ENCODE measurements at places on chromosomes 12 and 14.

GRCh38 chr12:61654698-61655097 lies 605.5 kb upstream of the USP15 start:
- ATAC-seq = no peak

DNA sequence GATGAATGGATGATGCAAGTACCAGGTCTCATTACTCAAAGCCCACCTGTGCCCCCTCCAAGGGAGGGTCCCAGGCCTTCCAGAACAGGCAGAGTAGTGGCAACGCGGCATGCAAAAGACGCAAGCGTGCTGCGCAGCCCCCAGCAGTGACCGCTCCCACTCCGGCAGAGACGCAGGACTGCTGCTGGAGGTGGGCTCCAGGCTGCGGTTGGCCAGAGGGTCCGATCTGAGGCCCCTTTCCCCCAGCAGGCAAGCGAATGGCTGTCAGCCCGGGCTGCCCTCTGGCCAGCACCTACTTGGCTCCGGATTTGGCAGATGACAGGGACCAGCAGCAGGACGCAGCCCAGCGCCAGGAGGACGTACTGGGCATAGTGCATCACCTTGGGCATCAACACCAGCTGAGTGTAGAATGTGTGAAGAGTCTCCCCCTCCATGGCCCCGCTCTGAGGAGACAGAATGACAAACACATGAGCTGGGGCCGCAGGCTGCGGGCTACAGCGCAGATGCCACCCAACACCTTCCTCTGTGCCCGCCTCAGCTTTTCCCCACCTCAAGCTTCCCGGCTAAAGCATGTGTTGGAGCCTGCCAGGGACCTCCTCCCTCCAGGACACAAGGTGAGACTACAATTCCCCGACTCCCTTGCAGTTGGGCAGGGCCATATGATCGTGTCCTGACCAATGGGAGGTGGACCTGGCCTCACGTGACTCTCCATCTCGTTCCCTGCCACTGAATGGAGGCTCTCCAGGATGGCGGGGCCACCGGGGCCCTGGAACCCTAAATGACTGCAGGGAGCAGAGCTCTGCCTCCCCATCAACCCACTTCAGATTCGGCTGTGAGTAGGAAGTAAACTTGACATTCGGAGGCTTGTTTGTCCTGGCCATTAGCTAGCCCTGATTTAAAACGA lies 77.4 kb downstream of the SCARB1 start:
- ATAC-seq = no peak

- ATAC-seq = peak; percentile 49
Observed at GRCh38 chr14:72169521-72169920, 237.3 kb downstream of the RGS6 start.

DNA sequence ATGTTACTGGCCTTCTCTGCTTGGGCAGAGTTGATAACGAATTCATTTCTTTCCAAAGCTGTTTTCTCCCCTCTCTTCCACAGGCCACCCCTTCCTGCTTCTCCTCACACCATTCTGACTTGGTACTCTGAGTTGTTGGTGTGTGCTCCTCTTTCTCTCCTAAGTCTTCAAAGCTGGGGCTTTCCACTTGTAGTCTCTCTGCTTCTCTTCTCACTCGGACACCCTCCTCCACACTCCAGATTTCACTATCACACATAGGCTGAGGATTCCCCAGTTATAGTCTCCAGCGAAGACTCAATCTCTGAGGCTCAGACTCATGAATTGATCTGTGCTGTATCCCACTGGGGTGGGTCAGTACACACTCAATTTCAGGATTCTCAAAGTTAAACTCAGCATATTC lies 201.0 kb downstream of the SSPN start:
- peak; percentile 66 for ATAC-seq

GRCh38 chr12:25264114-25264513 lies 13.4 kb upstream of the KRAS start:
- ATAC-seq = no peak

GRCh38 chr12:44875417-44875953 lies 630 bp downstream of the NELL2 start:
- ATAC-seq = peak; percentile 27

DNA sequence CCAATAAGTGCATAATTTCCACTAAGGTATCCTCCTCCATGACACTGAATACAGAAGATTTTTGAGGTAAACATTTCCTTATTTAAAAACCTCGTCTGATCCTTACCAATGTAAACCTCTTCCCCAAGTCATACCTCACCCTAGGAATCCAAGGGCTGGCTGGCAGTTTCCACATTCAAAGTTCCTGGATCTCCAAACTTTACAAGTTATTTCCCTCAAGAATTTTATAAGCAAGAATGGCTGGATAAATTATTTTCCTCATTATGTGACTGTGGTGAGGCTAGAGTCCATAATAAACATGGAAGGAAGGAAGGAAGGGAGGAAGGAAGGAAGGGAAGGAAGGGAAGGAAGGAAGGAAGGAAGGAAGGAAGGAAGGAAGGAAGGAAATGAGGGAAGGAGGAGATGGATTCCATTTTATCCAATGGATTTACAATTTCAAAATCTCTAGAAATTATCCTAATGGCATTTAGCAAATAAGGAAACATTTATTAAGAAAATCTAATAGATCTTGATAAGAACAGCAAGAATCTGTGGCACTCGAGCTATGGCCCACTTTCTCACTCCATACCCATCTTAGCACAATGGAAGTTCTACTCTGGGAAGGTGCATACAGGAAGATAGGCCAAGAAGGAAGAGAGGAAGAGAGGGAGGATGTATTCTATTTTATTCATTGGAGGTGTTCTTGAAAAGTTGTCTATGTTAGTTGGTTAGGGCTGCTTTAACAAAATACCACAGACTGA lies 477.8 kb upstream of the TMPO start:
- ATAC-seq = no peak

DNA sequence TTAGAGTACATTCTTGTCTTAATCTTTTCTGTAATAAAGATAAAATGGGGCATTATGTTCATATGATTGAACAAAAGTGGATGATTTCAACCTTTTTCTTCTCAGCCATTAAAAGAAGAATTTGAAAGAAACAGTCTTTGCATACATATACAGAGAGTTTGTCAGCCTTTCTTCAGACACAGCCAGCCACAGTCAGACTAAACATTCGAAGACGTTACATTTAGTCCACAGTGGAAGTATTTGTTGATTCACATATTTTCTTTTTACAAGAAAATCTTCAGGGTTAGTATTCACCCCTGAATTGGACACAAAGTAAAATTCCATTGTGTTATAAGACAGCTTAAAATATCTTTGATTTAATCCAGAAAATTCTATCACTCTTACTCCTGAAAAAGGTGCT lies 36.2 kb downstream of the ETV6 start:
- ATAC-seq = no peak

- ATAC-seq = no peak
Observed at GRCh38 chr12:48979602-48980388, 1.7 kb downstream of the WNT1 start.

DNA sequence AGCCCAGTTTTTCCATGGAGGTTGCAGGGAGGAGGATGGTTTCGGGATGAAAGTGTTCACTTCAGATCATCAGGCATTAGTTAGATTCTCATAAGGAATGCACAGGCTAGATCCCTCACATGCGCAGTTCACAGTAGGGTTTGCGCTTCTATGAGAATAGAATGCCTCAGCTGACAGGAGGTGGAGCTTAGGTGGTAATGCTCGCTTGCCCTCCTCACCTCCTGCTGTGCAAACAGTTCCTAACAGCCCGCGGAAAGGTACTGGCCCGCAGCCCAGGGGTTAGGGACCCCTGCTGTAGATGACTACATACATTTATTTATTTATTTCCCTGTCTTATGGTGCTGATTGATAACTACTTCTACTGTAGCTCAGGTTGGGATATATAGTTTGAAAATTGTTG lies 93.2 kb downstream of the FBXO33 start:
- no peak for ATAC-seq

GRCh38 chr12:13422291-13422690 lies 225.8 kb downstream of the EMP1 start:
- no peak for ATAC-seq

- no peak for ATAC-seq
Observed at GRCh38 chr14:39483682-39484081, 51.4 kb upstream of the FBXO33 start.

GRCh38 chr14:26319139-26319864 lies 278.5 kb downstream of the NOVA1 start:
- ATAC-seq = no peak

DNA sequence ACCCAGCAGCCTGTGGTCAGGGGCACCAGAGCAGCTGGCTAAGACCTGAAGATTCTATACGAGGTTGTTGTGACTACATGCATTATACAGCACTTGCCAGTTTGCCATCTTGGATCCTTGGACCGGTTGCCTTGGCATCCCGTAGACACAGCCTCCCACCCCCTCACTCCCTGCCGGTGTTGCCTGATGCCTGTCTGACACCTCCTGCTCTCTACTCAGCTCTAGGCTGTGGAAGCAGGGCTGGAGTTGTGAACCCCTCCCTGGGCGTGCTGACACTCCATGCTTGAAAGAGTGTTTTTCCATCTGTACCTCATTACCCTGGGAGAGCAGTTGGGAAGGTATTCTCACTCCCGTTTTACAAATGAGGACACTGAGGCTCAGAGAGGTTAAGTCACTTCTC lies 2.5 kb downstream of the CHGA start:
- ATAC-seq = no peak

DNA sequence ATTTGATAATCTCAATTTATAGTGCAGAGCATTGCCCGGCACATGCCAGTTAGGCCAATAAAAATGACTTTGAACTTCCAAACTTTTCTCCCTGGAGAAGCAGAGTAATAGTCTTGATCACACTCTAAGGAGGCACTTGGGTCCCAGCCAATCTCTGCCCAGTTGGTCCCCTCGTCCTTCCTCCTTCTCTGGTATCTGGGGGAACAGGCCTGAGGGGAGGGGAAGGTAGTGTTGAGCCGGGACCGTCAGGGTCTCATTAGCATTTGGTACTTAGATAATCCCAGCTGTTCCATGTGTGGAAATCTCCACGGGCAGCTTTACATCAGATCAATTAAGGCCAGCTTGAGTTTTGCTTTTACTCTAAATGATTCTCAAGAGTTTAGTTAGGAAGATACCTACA lies 70.1 kb downstream of the ZNF641 start:
- no peak for ATAC-seq

DNA sequence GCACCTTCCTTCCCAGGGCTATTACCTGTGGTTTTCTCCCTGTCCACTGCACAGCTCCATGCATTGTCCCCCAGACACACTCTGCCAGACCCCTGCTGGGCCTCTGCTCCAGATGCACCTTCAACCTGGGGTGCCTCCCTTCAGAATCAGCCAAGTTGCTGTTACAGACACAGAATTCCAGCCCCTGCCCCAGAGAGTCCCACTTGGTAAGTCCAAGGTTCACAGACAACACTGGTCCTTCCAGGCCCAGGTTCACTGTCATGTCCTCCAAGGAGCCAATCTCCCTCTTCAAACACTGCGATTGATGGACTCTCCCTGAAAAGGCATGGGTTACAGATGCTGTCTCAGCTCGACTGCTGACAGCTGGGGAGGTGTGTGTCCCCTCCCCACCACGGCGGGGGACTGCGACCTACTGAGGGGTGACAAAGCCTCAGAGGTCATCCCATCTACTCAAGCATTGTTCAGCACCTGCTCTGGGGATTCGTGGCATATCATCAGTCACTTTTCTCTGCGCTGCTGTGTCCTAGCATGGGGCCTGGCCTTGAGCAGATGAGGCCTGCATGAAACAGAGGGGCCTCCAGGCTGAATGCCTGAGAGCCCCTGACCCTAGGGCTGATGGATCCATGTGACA lies 24.3 kb downstream of the CALM1 start:
- no peak for ATAC-seq

DNA sequence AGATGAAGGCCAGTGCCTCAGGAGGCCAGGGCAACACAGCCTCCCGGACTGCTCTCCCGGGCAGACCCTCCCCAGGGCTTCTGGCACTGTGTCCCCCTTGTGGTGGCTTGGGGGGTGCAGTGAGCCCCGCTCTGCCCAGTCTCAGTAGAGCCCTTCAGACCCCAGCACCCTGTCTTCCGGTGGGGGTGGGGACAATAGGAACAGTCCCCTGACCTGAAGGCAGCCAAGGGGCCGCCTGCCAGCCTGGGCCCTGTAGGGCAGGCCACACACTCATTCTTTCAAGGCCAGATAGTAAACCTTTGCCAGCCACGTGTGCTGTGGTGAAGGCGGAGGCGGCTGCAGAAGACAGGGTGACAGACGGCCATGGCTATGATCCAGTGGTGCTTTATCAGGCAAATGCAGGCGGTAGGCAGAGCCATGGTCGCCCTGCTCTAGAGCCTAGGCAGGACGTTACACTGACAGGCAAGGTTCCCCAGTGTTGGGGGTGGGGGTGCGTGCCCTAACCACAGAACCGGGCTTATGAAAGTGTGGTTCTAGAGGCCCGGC lies 15.0 kb downstream of the ZFYVE21 start:
- no peak for ATAC-seq

GRCh38 chr12:75837700-75838099 lies 193.9 kb downstream of the PHLDA1 start:
- no peak for ATAC-seq

- no peak for ATAC-seq
Observed at GRCh38 chr12:50914872-50915484, 37.4 kb upstream of the HIGD1C start.

GRCh38 chr14:36346052-36346451 lies 25.6 kb upstream of the MBIP start:
- ATAC-seq = no peak

GRCh38 chr12:612886-613285 lies 50.4 kb downstream of the NINJ2 start:
- no peak for ATAC-seq

DNA sequence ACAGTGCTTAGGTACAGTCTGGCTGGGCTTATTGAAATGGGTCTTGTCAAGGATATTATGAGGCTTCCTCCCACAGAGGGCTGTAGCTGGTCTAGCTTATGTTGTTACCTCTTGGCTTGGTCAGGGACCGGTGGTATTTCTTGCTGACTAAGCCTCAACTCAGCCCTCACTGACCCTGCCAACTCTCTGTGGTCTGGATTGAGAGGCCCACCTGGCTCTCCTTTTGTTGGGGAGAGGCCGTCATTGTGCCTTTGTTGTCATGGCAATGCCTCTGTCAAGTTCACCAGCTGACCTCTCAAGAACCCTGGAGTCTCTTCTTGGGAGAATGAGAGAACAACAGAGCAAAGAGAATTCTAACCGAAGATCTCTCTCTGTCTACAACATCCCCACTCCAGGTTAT lies 245.6 kb upstream of the NPAS3 start:
- no peak for ATAC-seq

- ATAC-seq = no peak
Observed at GRCh38 chr12:42402821-42403411, 76.9 kb downstream of the PPHLN1 start.

- peak; percentile 79 for ATAC-seq
Observed at GRCh38 chr14:24609655-24610344, at the start of gene GZMH. Gene GZMH (minus strand): TSS chr14:24609685. CDS start chr14:24609613, 72 bp downstream.
